ENCODE measurements at places on chromosomes 1 and 21.

DNA sequence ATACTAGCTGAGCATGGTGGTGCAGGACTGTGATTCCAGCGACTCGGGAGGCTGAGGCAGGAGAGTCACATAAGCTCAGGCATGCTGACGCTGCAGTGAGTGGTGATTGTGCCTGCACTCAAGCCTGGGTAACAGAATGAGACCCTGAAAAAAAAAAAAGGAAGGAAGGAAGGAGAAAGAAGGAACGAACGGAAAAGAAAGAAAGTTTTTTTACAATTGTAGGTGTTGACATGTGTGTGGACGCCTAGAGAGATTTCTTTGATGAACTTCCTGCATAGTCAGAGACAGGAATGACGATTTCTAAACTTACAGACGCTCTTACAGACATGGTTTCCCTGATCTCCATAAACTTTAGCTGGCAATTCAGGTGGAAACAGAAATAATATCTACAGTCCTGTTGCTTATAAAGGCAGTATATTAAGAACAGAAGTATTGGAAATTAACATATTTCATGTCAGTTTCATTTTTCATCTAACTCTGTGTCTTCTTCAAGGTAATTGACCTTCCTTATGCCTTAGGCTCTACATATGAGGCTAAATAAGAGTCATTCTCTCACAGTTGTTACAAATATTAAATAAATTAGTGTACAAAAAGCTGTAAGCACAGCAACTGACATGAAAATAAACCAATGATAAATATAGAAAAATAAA, 4.1 kb downstream of the SAMSN1 start:
- DNase-seq, result no peak

DNA sequence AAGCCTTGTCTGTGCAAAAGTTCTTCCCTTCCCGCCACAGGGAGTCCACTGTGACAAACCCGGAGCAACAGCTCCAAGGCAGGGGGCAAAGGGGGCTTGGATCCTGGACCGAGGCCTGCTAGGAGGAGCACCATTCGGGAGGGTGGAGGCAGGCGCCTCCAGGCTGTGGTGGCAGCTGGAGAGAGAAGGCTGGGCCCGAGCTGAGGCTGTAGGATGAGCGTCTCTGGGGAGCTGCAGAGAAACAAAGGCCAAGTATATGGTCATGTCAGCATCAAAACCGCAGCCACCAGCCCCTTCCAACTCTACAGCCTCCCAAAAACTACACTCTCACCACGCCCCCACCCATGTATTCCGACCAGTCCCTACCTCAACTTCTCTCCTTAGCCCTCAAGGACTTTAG, 579 bp downstream of the SH3BP5L start:
- no peak for DNase-seq

DNA sequence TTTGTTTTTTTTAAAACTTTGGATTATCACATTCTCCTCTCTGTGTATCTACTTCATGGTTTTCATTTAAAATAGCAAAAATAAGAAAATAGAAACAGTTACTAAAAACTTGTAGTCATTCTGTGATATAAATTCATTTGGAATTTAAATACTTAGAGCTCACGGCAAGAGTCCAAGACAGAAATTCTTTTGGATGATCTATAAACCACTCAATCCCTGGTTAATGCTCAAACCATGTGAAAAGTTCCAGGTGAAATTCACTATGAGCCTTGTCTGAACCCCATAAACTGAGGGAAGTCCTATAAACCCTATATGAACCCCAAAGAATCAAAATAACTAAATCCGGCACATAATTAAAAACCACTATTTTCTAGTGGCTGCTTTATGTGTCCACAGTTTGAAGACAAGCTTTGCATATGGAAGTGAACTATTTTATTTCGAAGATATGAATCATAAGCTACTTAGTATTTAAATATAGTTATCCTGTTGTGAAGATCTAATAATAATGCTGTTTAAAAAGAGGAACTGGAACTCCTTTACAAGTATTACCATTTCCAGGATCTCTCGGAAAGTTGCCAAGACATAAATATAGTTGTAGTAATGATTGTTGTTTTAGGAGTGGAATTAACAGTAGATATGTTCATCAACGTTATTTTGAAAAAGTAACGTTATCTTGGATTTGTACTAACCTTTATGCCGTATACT, 163.5 kb downstream of the NFIA start:
- DNase-seq, result no peak

- DNase-seq, result no peak
These were observed 69.2 kb downstream of the NCAM2 start for GRCh38 chr21:21067375-21067774.

- no peak for DNase-seq
These were observed 6.5 kb downstream of the KCNN3 start for GRCh38 chr1:154863315-154864174.

DNA sequence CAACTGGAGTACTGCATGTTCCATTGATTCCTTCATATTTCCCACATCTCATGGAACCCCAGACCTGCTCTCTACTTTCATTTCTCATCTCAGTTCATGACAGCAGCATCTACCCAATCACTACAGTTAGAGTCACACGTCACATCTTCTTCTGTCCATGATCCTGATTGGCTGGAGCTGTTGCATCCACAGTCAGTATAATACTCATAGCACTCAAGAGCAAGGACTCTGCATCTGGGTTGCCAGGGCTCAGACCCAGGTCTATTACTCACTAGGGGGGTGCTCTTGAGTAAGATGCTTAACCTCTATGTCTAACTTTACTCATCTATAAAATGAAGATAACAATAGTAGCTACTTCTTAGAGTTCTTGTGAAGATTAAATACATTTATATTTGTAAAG, 4.4 kb upstream of the XPR1 start:
- no peak for DNase-seq

GRCh38 chr1:182556279-182556678, 32.8 kb downstream of the RNASEL start:
- DNase-seq, result no peak

DNA sequence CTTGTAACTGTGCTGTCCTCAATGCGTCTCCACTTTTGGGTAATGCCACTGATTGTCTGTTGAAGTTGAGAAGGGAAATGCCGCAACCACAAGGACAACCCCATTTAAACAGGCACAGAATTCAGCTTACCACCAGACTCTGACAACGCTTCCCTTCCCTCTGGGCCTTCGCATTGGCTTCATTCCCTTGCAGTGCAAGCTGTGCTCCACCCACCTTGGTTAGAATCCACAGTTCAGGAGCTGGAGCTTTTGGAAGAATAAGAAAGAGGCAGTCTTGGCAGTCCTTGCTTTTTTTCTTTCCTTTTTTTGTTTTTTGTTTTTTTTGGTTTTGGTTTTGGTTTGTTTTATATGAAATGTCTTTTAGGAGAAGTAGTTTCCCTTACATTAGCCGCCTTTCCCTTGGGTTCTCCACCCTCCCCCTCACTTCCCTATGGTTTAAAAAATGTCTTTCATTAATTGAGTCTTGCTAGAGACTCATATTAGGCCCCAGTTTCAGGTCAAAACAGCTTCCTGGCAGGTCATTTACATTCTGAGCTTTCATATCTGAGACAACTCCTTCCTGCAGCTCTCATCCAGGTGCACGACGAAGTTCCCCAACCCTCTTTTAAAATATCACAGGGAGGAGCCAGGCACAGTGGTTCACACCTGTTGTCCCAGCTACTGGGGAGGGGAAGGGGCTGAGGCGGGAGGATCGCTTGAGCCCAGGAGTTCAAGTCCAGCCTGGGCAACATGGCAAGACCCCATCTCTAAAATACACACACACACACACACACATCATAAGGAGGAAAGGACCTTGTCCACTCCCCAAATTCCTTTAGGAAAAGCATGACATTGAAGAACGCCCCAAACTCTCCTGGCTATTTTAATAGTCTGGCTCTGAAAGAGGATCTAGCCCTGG, 20.7 kb upstream of the LAX1 start:
- DNase-seq, result no peak

DNA sequence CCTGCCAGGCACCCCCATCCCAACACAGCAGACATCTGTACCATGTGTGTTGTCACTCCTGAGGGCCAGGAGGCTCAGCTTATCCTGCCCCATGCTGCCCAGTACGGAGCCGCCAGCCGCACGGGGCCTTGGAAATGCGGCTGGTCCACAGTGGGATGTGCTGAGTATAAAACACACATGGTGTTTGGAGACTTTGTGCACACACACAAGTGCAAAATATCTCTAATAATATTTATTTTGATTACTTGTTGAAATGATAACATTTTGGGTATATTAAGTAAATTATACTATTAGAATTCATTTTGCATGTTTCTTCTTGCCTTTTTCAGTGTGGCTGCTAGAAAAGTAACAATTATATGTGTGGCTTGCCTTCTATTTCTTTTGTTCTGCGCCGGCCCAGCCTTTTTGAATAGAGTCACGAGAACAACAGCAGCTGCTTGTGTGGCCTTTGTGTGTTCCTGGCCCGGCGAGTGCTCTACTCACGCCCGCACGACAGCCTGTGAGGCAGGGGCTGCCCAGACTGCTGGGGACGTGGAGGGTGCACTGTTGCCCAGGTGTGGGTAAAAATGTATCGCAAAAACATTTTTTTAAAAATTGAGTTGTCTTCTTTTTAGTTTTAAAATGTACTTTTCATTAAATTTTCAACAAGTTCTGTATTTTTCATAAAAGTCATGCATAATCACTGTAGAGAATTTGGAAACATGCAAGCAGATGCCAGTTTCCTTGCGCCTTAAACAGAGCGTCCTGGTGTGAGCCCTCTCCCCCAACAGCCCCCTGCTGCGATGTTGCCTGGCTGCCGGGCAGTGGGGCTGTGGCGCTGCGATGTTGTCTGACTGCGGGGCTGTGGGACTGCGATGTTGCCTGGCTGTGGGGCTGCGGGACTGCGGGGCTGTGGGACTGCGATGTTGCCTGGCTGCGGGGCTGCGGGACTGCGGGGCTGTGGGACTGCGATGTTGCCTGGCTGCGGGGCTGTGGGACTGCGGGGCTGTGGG, 35.5 kb downstream of the COQ8A start:
- DNase-seq, result no peak

DNA sequence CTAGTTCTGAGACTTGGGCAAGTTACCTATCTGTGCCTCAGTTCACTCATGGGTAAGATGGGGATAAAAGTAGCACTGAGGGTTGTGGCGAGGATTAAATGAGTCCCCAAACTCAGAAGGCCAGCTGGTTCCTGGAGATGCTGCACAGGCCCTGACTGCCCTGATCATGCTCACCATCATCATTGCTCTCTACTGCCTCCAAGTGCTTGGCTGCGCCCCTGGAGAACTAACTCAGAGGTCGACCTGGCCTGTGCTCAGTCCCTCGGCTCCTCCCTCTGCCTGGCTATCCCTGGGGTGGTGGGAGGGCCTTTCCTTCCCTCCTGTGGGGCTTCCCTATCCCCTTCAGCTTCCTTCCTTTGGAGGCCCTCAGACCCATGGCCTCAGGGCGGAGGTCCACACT, 5.6 kb downstream of the SLC5A9 start:
- no peak for DNase-seq

DNA sequence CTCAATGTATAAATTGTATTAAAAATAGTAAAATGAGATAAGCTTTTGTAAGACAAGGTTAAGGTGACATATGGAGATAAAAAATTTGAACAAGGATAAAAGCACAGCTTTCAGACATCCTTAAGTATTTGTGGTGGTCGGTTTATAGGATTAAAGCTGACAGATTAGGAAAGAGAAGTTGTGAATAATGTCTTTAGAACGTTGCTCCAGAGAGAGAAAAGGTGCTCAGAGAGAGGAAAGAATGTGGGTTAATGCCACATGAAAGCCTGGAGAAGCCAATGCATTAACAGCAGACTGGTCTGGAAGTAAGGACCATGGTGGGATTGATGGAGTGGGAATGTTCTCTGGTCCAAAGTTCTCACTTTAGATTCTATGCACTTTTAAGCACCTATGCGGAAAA, 44.8 kb downstream of the ATP6V1G3 start:
- DNase-seq, result no peak

- no peak for DNase-seq
These were observed 6.7 kb downstream of the KRTAP10-1 start for GRCh38 chr21:44533121-44533890.

- DNase-seq, result no peak
These were observed 48.4 kb upstream of the SIPA1L2 start for GRCh38 chr1:232678185-232678886.

GRCh38 chr1:110055493-110056284, 14.8 kb downstream of the ALX3 start:
- DNase-seq, result no peak

DNA sequence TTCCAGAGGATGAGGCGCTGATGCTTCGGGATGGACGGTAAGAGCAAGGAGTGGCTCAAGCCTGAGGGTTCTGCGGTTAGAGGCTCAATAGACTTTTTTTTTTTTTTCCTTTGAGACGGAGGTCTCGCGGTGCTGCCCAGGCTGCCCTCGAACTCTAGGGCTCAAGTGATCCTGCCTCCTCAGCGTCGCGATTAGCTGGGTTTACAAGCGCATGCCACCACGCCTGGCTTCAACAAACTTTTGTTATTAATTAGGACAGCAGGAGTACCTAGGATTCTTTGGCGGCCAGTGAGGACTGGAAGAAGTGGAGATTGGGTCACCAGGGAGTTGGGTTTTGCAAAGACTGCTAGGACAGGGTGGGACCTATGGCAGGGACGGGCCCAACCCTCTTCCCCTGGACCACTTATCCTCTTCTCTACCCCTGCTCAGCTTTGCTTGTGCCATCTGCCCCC, 587 bp downstream of the SCNM1 start:
- DNase-seq, result no peak

DNA sequence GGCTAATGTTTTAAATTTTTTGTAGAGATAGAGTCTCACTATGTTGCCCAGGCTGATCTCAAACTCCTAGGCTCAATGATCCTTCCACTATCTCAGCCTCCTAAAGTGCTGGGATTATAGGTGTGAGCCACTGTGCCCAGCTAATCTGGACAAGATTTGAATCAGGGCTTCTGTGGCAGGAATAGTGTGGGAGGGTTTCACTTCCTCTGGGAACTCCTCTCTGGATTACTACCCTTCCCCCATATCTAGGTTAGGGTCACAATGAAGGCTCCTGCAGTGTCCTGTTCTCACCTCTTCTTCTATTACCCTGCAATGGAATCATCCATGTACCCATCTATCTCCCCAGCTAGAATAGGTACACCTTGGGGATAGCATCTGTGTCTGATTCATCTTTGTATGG, 133.6 kb upstream of the RAB4A start:
- DNase-seq, result no peak

- no peak for DNase-seq
These were observed 176.5 kb upstream of the GJB5 start for GRCh38 chr1:34578306-34578705.

DNA sequence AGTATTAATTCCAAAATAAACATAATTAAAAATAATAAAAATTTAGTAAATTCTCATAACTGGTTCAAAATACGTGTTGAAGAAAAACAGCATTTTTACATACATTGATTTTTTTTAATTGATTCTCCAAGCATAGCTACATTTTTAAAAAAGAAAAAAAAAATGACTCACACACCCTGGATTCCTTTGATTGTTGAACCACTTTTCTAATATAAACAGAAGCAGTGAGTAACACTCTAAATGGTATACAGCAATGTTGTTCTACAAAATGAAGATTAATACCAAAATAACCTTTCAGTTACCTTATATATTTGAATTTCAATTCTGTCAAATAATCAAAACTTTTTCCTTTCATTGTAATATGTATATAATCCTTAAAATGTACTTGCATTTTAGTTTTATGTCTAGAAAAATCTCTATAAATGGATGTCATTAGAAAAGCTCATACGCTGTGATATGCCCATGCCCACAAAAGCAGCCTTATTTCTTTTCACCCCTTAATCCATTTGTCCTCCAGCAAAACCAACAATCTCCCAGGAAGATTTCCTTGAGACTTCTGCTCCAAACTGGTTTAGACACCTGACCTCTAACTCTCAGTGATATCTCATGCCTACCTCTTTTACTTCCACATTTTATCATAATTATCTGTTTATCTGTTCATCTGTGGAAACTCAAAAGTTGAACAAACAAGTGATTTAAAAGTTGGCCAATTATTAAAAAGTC, 246.4 kb upstream of the NR5A2 start:
- no peak for DNase-seq
